Karpas-422 (cell line): ENCODE measurements at places on chromosomes 13 and 19. TPM values are rescaled to one million over a fixed set of nuclear protein-coding genes. Genes with fewer than 3 reads are reported as not detected.

- H3K27ac ChIP-seq = no peak overlapping the region
- no peak for DNase-seq
- no peak overlapping the region for H3K4me3 ChIP-seq
- no peaks in the 10 kb centered on the region for H3K4me1 ChIP-seq
Observed at GRCh38 chr19:22526661-22527272, 104.6 kb upstream of the ZNF98 start.

- H3K27me3 ChIP-seq = no peaks in the 10 kb centered on the region
- DNase-seq = no peak
- no peak overlapping the region for H3K27ac ChIP-seq
- H3K4me3 ChIP-seq = no peak overlapping the region
- H3K4me1 ChIP-seq = no peaks in the 10 kb centered on the region
- 0 out of 2 replicates have a peak, but pooled peaks cover 3% of the 10 kb centered on the region for H3K36me3 ChIP-seq
Observed at GRCh38 chr19:47507012-47507411, 7.9 kb downstream of the NAPA start.

- no peaks in the 10 kb centered on the region for H3K4me1 ChIP-seq
- H3K27ac ChIP-seq = no peak overlapping the region
- no peak for DNase-seq
- no peaks in the 10 kb centered on the region for H3K36me3 ChIP-seq
- H3K27me3 ChIP-seq = no peaks in the 10 kb centered on the region
Observed at GRCh38 chr19:31334101-31334848, 15.0 kb downstream of the TSHZ3 start.

DNA sequence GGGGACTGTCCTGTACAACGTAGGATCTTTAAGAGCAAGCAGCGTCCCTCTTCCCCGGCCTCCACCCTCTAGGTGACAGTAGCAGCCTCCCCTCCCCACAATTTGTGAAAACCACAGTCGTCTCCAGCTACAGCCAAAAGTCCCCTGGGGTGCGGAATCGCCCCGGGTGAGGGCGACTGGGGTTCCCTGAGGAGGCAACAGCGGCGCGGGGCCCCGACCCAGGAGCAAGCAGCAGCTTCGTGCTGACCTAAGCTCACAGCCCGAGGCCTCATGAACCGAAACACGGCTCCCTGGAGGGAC lies 322 bp downstream of the ZNF558 start:
- no peaks in the 10 kb centered on the region for H3K27me3 ChIP-seq
- peaks cover 10% of the 10 kb centered on the region for H3K4me1 ChIP-seq
- no peak overlapping the region; the same call in 1 of the 2 replicates for H3K27ac ChIP-seq
- H3K4me3 ChIP-seq = peak overlapping the region; percentile 94

GRCh38 chr19:33706631-33707030 lies 84.9 kb downstream of the CHST8 start:
- H3K36me3 ChIP-seq = no peaks in the 10 kb centered on the region
- no peaks in the 10 kb centered on the region for H3K4me1 ChIP-seq
- DNase-seq = no peak
- no peaks in the 10 kb centered on the region for H3K27me3 ChIP-seq
- H3K4me3 ChIP-seq = no peak overlapping the region
- H3K27ac ChIP-seq = no peak overlapping the region

- no peaks in the 10 kb centered on the region for H3K27me3 ChIP-seq
- no peak overlapping the region for H3K27ac ChIP-seq
Observed at GRCh38 chr13:106471957-106472543, 63.4 kb downstream of the EFNB2 start.

GRCh38 chr19:16668176-16668575 lies 7.2 kb downstream of the TMEM38A start:
- DNase-seq = no peak
- H3K27ac ChIP-seq = no peak overlapping the region
- H3K4me1 ChIP-seq = peaks cover 9% of the 10 kb centered on the region
- H3K4me3 ChIP-seq = no peak overlapping the region
- H3K27me3 ChIP-seq = no peaks in the 10 kb centered on the region

- H3K27me3 ChIP-seq = no peaks in the 10 kb centered on the region
- no peak within 1 kb of the TSS for H3K27ac ChIP-seq
Observed at GRCh38 chr19:55443045-55443823, at the start of gene SHISA7. TSS of gene SHISA7 (minus strand) at chr19:55443300. CDS start at chr19:55442863, 437 bp downstream.

DNA sequence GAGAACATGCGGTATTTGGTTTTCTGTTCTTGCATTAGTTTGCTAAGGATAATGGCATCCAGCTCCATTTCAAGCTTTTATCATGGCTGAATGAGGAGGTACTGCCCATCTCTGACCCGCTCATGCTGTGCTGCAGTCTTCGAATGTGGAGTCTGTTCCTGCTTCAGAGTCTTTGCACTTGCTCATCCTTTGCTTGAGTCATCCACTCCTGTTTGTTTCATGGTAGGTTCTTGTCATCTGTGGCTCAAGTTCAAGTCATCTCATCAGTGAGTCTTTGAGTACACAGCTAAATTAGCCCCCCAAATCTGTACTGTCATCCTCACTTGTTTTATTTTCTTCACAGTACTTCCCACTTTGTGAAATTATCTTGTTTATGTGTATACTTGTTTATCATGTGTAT lies 5.4 kb downstream of the UCHL3 start:
- H3K4me3 ChIP-seq = no peak overlapping the region
- H3K4me1 ChIP-seq = peaks cover 46% of the 10 kb centered on the region
- DNase-seq = no peak
- H3K27me3 ChIP-seq = no peaks in the 10 kb centered on the region
- peak overlapping the region; percentile 27 for H3K27ac ChIP-seq

GRCh38 chr19:12075538-12076139 lies 11.1 kb downstream of the ZNF844 start:
- no peaks in the 10 kb centered on the region for H3K27me3 ChIP-seq
- no peak for DNase-seq
- H3K4me1 ChIP-seq = no peaks in the 10 kb centered on the region
- no peak overlapping the region for H3K27ac ChIP-seq
- no peak overlapping the region for H3K4me3 ChIP-seq

- no peaks in the 10 kb centered on the region for H3K36me3 ChIP-seq
- DNase-seq = peak; percentile 56
- no peaks in the 10 kb centered on the region for H3K4me1 ChIP-seq
- no peak overlapping the region for H3K27ac ChIP-seq
- no peaks in the 10 kb centered on the region for H3K27me3 ChIP-seq
Observed at GRCh38 chr19:29014857-29015436, 198.0 kb downstream of the UQCRFS1 start.

DNA sequence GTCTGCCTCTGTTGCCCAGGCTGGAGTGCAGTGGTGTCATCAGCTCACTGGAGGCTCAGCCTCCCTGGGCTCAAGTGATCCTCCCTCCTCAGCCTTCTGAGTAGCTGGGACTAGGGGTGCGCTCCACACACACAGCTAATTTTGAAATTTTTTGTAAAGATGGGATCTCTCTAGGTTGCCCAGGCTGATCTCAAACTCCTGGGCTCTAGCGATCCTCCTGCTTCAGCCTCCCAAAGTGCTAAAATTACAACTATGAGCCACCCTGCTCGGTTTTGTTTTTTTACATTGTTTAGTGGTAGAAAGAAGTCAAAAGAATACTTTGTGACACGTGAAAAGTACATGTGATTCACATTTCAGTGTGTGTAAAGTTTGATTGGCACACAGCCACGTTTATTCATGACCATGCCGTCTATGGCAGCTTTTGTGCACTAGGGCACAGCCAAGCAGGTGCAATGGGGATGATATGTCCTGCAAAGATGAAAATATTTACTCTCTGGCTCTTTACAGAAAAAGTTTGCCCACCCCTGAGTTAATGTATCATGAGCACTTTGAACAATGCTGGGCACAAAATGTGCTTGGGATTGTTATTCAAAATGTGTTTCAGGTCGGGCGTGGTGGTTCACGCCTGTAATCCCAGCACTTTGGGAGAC lies 16.2 kb upstream of the NFIC start:
- no peak overlapping the region for H3K27ac ChIP-seq
- H3K4me1 ChIP-seq = no peaks in the 10 kb centered on the region
- H3K4me3 ChIP-seq = no peak overlapping the region
- H3K27me3 ChIP-seq = no peaks in the 10 kb centered on the region
- no peak for DNase-seq
- H3K36me3 ChIP-seq = no peaks in the 10 kb centered on the region

DNA sequence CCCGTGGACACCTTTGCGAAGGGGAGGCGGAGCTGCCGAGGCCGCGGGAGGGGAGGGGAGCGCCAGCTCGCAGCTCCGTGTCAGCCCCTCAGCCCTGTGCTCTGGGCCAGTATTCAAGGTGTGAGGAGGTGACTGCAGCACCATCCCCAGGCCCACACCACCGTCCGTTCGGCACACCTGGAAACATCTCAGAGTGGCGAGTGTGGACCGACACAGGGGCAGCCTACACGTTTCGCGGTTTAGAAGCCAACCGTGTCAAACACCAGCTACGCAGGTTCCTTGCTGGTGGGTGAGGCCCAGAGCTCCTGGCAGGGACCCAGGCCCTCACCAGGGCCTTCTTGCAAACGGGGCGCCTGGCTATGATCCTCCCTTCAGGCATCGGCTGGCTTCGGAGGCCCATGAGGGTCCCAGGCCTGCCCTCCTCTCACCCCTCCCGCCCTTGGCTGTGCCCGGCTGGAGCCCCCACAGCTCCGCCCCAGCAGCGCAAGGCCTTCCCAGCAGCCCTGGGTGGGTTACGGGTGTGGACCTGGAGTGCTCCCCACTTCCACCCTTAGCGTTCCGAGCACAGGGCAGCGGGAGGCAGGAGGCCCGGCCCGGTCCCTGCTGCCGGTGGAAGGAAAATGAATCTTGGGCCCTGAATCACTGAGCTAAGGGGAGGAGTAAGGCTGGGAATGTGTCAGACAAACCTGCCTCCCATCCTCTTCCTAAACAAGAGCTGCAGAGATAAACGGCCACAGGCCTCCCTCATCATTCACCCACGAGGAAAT lies 1.2 kb downstream of the C13orf46 start:
- no peak overlapping the region for H3K27ac ChIP-seq
- H3K4me3 ChIP-seq = no peak overlapping the region
- H3K27me3 ChIP-seq = no peaks in the 10 kb centered on the region
- no peaks in the 10 kb centered on the region for H3K36me3 ChIP-seq
- DNase-seq = no peak

RFPL4AL1 gene
- total RNA-seq = not detected in 2 replicates

ZNF525 gene
- 24.8 and 47.1 TPM in 2 replicates for total RNA-seq

FLT1 gene
- total RNA-seq = not detected in 2 replicates

TUBB4A gene
- 0.45 and 0.83 TPM in 2 replicates for total RNA-seq

ICAM5 gene
- total RNA-seq = 4.5 and 9.1 TPM in 2 replicates

PTPRS gene
- total RNA-seq = 36.6 and 98.0 TPM in 2 replicates

SPACA7 gene
- not detected in 2 replicates for total RNA-seq
